ENCODE measurements at places on chromosomes 3 and 15.

DNA sequence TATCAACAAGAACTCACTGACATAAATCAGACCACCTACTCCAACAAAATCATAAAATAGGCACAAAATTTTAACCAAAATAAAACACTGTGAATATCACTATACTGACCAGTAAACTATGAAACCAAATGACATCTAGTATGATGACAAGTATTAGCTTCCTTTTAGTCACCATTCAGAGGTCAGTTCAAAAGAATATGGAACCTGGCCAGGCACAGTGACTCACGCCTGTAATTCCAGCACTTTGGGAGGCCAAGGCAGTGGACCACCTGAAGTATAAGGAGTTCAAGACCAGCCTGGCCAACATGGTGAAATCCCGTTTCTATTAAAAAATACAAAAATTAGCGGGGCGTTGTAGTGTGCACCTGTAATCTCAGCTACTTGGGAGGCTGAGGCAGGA lies 65.8 kb downstream of the SMARCC1 start:
- no peak for DNase-seq

DNA sequence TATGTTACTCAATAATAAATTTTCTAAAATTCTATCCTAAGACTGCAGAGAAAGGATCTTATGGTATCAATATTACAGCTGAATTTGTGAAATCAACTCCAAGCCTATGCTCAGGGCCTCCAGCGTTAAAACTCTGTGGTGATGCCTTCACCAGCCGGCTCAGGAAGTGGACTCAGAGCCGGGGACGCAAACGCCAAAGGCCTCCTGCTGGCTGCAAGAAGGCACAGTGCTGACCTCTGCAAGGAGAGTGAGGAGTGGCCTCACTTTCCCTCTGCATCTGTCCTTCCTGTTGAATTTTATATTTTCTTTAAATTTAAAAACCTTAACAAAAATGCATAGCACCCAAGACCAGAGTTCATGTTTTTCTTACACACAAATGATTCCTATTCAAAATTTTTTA lies 48.5 kb downstream of the HERC2 start:
- DNase-seq: no peak

DNA sequence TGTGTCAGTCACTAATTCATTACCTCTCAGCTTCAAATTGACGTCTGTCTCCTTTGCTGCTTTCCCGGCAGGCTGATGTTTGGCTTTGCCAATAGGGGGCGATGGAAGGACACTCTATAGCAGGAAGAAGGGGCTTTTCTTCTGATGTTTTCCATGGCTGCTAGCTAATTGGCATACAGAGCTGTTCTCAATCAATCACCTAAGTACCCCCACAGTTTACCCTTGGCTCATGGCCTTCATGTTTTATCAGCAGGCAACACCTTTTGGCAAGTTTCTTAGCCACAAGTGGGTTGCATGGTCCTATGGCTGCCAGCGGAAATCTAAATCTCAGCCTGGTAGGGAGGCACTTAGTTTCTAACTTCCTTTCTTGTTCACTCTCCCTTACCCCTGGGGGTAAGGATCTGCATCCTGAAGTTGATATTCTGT lies 45.0 kb downstream of the ESYT3 start:
- peak; percentile 66 for DNase-seq

GRCh38 chr3:184725176-184725719 lies 13.4 kb upstream of the MAGEF1 start:
- DNase-seq: no peak

DNA sequence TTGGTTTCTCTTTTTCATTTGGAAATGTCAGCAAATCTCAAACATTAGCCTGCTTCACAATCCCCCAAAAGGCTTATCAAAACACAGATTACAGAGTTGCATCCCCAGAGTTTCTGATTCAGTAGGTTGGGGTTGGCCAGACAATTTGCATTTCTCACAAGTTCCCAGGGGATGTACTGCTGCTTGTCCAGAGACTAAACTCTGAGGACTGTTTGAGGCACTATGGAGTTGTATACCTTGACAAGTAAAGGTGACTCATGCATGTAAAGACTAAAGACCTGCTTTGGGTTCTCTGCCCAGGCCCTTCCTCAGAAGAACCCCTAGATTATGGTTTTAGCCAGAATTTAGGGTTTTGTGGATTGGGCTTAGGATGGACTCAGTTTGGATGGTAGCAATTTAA lies 151.1 kb upstream of the ARHGEF26 start:
- DNase-seq: no peak

- no peak for DNase-seq
Measured at GRCh38 chr3:170508291-170508690, 77.6 kb downstream of the SLC7A14 start.

GRCh38 chr3:27590437-27591298 lies 106.5 kb upstream of the SLC4A7 start:
- no peak for DNase-seq

- DNase-seq: no peak
Measured at GRCh38 chr15:32701863-32702262, 15.9 kb upstream of the GREM1 start.

DNA sequence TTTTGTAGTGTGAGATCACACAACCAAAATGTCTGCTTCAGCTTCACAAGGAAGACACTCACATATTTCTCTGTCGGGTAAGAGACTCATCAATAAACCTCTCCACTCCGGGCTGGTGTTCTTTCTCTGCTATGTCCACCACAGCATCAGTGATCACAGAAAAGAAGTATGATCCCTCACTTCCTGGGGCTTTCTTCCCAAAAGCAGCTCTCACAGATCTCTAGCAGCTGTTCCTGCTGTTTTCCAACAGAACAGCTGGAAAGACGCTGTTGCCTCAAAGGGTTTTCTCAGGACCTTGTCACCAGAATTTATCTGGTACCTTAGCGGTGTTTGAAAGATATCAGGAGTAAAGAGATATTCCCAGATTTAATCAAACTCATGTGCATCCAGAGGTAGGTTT lies 46.4 kb downstream of the GATM start:
- DNase-seq: no peak

- DNase-seq: no peak
Measured at GRCh38 chr3:178507507-178508442, 28.5 kb upstream of the KCNMB2 start.

- DNase-seq: no peak
Measured at GRCh38 chr3:29864809-29865208, 583.9 kb downstream of the RBMS3 start.

DNA sequence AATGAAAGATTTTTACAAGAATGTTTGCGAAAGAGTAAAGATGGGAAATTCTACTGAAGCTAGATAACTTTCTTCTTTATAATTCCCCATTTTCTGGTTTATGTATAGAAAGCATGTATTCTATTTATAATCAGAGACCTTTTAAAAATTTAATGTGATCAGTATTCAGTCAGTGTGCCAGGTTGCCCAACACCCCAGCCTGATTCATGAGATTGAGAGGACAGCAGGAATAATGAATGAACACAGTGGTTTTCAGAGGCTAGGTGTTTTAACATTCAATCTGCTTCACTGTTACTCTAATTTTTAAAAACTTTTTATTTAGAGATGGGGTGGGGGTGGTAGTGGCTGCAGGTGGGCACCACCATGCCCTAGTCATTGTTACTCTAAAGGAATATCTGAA lies 4.7 kb downstream of the WWTR1 start:
- DNase-seq: no peak

DNA sequence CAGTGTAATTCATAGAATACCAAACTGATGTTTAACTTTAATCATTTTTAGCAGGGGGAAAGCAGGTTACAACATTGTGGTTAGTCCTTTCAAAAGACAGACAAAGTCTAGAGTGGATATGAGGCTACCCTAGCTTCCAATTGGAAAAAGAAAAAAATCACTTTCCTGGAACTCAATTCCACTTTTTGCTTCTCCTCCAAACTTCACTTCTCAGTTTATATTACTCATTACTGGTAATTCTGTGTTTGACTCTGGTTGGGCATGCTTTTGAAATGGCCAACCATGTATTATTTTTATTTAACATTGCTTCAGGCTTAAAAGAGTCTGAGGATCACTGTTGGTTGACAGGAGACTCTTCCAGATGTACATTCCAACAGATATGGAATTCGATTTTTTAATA lies 84.8 kb downstream of the RAP2B start:
- no peak for DNase-seq

DNA sequence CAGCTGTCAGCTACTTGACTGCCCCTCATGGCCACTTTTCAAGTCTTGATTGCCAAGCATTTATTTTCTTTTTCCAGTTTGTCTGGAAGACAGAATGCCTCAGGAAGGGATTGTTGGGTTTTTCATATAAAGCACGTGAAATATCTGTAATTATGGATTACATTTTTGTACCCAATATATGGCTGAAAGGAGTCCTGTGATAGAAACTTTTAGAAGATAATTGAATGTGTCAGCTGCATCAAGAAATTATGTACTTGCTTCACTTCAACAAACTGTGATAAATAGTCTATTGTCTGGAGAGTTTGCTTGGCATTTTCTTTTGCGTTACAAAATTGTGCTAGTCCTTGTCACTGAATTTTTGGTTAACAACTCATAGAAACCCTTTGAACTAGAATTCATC lies 247.9 kb upstream of the SLCO3A1 start:
- no peak for DNase-seq

- no peak for DNase-seq
Measured at GRCh38 chr3:45701172-45701867, 12.1 kb downstream of the SACM1L start.

GRCh38 chr15:28986108-28986507 lies 100.3 kb downstream of the APBA2 start:
- no peak for DNase-seq

DNA sequence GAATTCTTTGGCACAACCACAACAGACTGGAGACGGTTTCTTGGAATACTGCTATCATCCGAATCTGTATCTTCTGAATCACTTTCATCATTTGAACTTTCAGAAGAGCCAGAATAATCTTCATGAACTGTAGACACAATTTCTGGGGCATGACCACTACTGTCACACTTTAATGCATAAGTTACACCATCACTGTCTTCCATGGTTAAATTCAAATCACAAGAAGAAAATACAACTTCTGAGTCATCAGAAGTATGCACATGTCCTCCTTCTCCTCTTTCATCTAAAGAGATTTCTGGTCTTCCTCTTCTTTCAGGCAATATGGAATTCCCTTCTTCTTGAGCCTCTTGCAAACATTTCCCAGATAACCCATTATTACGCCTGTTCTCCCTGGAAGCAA lies 42.5 kb downstream of the SETD2 start:
- no peak for DNase-seq

DNA sequence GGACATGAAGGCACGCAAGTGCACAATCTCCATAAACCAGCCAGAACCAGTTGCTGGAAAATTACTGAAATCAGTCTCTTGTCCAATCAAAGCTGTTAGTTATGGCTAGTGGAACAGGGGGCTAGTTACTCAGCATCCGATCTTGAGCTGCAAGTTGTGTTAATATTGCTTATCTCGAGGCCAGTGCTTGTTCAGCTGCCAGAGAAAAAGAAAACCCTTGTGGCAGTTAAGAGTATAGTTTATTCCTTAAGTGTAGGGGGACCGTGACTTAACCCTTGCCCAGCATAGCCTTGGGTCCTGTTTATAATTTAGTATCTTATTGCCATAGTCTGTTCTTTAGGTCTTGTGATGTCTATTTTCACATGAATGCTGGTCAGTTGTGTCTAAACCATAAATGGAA lies 268.5 kb downstream of the CD47 start:
- DNase-seq: no peak

GRCh38 chr3:163560459-163560858 lies 1517.8 kb downstream of the SI start:
- no peak for DNase-seq

DNA sequence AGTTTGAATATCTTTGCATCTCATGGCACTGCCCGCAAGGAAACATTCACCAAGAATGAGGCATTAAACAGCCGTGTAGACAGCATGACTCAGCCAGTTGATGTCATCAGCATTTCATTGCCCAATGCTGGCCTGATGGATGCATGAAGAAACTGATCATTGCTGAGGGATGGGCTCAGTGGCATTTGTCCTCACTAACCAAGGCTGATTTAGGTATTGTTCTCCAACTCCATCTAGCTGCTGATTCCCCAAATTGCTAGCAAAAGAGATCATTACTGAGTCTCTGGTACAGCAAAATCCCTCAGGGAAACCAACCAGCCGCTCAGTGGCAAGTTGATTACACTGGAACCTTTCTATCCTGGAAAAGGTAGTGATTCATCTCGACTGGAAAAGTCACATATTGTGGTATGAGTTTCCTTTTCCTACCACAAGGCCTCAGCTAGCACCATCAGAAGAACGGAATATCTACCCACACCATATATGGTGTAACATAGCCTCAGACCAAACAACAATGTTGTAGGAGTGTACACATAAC lies 186.5 kb upstream of the GAP43 start:
- no peak for DNase-seq

DNA sequence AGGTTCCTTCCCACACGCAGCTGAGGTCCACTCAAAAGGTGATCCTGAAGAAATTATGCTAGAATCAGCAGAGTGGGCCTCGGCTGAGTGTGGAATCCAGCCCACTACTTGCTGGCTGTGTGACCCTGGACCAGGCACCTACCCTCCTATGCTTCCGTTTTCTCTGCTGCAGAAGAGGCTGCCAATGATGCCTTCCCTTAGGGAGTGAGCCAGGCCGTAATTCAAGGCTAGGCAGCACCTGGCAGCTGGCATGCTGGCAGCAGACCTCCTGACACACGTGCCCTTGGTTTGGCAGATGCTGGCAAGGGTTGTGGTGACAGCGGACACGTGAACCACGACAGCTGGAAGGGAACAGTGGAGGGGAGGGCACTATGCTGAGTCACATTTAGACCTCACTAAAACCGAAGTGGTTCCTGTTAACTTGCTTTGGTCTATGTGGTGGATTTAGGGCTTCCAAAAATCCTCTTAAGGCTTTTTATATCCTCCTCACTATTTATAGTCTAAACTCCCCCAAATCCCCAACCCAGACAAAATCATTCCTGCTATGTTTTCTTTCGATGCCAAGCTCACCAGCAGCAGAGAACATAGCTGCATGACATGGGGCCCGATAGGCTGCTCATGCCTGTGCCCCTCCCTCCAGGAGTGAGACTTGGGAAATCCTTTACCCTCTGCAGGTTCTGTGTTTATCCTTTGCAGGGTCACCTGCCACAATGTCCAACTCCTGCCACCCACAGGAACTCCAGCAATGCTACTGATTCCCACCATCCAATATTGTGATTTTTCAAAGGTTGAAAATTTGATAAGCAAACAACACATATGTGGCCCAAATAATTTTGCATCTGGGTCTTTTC lies 10.6 kb upstream of the PCSK6 start:
- peak; percentile 7 for DNase-seq

DNA sequence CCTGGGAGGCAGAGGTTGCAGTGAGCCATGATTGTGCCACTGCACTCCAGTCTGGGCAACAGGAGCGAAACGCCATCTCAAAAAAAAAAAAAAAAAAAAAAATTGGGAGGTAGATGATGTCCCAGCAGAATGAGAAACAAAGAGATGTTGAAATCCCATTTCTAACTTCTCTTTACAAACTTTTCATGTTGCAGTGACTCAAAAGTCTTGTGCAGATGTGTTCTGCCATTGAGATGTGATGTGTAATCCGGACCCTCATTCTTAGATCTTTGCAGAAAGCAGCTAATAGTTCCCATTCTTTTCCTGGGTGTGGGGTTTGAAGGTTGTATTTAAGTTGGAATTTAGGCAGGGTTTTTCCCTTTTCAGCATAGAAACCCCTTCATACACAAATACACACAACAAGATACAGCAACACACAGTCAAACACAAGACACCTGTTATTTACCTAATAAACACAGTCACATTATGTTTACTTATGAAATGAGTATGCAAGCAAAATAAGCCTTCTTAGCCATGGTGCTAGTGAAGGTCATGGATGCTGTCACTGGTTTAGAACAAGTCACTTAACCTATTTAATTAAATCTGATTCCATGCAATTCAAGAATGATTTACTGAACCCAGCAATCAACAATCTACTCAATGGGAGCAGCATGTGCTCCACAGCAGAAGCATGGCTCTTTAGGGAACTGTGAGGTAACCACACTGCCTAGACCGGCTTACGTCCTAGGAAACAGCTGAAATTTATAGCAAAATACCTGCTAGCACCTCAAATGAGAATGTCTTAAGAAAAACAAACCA lies 14.9 kb downstream of the SIAH2 start:
- no peak for DNase-seq
